ENCODE measurements at places on chromosomes 4 and X. TPM values are rescaled to one million over a fixed set of nuclear protein-coding genes. Genes with fewer than 3 reads are reported as not detected.

The DHRSX gene
- 11.0 TPM for total RNA-seq

The CSAG1 gene
- 58.3 TPM for total RNA-seq

The GAGE2A gene
- total RNA-seq: 588 TPM

The HGFAC gene
- 0.09 TPM for total RNA-seq

DNA sequence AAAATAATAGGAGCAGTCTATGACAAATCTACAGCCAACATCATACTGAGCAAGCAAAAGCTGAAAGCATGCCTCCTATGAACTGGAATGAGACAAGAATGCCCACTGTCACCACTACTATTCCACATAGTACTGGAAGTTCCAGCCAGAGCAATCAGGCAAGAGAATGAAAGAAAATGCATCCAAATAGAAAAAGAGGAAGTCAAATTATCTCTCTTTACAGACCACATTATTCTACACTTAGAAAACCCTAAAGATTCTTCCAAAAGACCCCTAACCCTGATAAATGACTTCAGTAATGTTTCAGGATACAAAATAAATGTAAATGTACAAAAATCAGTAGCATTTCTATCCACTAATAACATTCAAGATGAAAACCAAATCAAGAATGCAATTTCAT lies 249.0 kb downstream of the STK32B start:
- no peak for DNase-seq

GRCh38 chr4:95528388-95528948 lies 20.3 kb downstream of the UNC5C start:
- DNase-seq: no peak

DNA sequence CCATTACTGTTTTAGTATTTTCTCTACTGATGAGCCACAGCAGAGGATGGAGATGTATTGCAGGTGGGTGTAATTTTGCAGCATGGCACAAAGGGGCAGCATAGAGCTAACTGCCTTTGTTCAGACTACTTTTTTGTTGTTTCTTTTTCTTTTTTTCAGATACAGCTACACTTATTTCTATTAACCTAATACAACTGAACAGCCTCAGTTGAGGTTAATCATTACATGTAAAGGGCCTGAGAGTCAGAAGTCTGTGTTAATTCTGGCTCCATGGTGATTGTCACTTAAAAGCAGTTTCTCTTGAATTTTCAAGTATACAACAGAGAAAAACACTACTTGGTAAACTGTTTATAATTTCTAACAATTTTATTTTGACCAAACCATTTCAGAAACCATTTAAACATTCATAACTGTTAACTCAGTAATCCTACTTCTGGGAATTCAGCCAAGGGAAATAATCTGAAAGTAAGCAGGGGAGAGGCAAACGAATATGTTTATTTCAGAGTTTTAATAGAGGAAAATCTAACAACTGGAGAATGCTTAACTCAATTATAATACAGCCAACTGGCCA lies 13.9 kb upstream of the PPEF2 start:
- peak; percentile 49 for DNase-seq

DNA sequence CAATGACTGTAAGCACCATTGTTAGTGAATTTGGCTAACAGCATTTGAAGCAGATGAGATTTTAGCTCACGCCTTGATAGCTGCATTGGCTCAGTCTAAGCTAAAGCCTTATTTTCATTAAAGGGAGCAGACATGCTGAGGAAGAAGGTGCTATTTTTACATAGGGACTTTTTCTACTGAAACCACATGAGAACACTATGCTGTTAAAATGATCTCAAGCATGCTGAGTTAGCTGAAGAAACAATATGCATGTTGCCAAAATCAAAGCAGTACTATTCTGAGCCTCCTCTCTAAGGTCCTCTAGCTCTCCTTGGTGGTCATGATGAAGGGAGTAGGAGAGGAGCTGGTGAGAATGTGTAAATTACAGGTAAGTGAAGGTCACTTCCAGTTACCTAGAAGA lies 134.4 kb upstream of the JADE1 start:
- DNase-seq: no peak

- DNase-seq: no peak
Measured at GRCh38 chrX:125293850-125294780, 25.6 kb upstream of the TEX13C start.

DNA sequence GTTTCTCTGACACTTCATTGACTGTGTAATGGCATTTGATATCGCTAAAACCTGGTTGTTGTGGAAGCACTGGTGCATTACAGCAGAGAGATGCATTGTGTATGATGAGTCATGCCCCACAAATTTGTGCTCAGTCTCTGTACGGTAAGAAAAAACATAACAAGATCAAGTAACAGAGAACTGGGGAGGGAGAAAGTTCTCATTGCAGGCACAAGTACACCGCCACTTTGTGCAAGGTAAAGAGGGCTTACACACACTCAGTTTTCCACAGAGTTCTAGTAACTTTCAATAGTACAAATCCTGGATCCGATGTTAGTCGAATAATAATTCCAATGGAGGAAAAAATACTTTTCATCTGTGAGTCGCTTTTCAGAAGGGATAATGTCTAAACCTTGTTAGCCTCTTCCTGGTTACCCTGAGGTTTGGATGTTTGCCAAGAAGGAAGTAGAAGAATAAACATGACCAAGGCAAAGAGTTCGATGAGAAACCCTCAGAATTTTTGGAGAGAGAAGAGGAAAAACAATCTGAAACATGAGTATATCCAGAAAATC lies 512.5 kb upstream of the SLIT2 start:
- no peak for DNase-seq

DNA sequence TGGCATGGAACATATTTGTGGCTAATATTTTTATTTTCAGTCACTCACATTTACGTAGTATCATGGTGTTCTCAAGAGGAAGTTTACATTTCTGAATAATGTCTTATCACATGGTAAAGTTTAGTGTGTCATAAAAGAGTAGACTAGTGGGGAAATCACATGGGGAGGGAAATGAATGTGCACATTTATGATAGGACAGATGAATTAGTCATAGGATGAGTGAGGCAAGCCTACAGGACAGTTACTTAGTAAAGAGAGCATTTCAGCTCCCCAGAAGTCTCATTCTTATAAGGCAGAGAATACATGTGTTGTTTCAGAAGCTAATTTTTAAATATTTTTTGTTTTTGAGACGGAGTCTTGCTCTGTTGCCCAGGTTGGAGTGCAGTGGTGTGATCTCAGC lies 6.2 kb downstream of the GK start:
- DNase-seq: peak; percentile 29

GRCh38 chrX:18941896-18942295 lies 42.0 kb downstream of the PHKA2 start:
- DNase-seq: no peak

DNA sequence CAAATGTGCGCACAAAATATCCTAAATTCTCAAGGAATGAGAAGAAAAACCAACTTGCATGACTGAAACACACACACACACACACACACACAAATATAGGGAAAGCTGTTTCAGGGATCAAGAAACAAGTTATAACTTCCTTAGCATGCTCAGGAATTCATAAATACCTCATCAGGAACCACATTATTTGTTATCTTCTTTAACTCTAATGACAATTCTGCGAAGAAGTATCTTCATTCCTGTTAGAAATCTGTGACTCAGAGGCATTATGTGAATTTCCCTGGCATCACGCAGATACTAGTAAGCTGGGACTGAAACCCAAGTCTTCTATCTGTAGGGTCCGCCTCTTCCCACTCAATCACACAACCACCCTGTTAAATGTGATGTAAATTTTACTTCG lies 30.3 kb downstream of the TMPRSS11A start:
- no peak for DNase-seq

- no peak for DNase-seq
Measured at GRCh38 chrX:21749924-21750323, 8.0 kb downstream of the SMPX start.

DNA sequence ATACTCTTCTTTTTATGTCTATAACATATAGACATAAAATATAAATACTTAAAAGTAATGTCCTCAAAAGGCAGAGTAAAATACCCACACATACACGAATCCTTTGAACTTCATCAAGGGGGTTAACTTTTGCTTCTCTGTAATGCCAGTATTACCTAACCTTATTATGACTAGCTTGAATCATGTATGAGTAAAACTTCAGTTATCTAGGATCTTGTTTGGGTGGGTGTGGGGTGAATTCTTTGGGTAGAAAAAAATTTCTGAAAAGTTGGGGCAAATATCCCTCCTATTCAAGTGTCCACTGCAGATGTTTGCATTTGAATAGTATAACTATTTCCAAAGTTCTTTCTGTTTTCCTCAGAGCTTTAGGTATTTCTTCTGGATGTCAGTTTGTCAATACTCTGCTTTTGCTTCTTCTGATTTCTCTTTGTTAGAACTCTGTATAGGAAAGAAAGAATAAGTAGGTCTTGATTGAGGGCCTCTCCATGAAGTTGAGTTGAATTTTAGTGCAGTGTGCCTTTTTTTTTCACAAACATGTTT lies 173.8 kb downstream of the ADGRL3 start:
- DNase-seq: no peak

- no peak for DNase-seq
Measured at GRCh38 chr4:7171191-7171900, 21.0 kb upstream of the SORCS2 start.

- no peak for DNase-seq
Measured at GRCh38 chrX:31265383-31265782, 193.5 kb upstream of the FTHL17 start.

All from K562 (cell line).